ENCODE measurements at places on chromosomes 13 and 19.

DNA sequence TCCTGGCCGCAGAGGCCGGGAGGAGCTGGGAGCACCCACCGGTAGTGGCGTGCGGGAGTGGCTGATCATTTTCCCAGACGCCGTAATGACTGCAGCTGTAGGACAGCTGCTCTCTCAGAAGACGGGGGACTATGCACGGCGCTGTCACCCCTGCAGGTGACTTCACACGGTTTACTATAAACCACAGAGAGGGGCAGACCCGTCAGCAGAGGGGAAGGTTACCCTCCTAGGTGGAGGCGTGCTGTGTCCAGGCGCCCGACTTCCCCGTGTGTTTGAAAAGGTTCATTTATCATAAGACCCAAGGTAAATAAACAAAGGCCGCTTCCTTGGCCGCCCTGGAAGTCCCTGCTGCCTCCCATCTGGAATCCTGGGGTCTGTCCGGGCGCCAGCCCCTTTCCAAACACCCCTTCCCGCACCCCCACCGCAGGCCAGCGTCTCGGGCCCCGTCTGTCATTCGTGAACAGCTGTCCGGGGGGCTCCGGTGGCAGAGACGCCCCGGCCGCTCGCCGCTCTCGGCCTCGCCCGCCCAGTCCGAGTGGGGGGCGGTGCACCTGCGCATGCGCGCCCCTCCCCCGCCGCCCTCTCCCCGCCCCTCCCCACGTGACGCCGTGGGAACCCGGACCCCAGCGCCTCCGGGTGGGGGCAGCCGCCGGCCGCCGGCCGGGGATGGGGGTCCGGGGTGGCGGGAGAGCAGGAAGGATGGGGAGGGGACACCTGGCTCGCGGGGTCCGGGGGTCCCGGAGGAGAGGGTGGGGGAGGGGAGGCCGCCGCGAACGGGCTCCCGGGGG is 915 bp downstream of the SHC2 start:
- no peak for DNase-seq

GRCh38 chr13:77398825-77399620 is 72.1 kb upstream of the MYCBP2 start:
- DNase-seq = no peak

GRCh38 chr19:4064496-4065260 is 2.0 kb downstream of the ZBTB7A start:
- DNase-seq = no peak

GRCh38 chr13:40480012-40480914 is 186.2 kb downstream of the FOXO1 start:
- no peak for DNase-seq

DNA sequence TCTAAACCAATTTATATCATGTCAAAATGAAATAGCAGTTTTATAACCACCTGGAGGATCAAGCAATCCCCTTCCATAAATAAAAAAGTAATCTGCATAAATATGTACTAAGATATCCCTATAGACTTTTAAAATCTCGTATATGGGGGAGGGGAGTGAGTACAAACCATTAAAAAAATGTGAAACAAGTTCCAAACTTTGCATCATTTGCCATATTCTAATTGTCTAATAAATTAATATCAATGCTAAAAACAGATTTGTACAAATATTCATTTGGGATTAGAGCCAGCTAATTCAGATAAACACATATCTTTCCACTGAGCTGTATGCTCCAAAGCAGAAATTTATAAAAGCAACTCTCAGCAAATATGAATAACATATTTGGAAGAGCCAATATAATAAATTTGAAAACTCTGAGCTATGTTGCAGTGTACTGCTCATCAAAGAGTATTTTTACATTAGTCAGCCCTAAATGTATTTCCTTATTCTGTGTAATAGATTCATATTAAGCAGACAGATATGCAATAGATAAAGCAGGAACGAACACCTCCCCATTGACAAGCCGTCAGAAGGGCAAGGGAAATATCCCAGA is 970.2 kb downstream of the EFNB2 start:
- DNase-seq = no peak

Data from iPS DF 19.7 (cell line).